ENCODE measurements at places on chromosomes 1 and 21.

DNA sequence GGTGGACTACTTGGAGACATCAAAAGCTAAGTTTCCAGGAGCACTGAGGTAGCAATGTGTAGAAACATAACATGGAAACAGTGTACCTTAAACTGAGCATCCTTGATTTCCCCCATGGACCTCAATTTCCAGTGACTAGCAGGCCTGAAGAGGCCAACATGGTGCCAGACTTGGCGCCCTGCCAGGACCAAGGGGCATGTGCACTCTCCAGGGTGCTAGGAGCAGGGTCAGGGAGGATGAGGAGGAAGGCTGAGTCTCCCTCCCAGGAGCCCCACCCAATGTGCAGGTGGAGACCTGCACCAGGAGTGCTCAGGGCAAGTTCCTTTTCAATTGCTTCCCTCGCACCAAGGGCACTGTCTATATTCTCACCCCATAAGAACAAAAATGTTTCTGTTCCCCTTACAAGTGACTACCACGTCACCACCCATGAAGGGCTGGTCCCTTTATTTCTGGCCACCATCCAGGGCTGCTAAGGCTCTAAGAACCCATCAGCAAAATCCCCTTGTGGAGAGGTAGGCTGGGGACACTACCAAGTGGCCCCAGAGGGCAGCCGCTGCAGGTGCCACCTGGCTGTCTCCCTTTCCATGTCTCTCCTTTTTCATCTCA lies 39.2 kb downstream of the MX1 start:
- DNase-seq, result no peak

GRCh38 chr1:182586380-182586779 lies 2.7 kb downstream of the RNASEL start:
- no peak for DNase-seq

GRCh38 chr1:169681140-169681539 lies 30.3 kb downstream of the SELL start:
- DNase-seq, result no peak

DNA sequence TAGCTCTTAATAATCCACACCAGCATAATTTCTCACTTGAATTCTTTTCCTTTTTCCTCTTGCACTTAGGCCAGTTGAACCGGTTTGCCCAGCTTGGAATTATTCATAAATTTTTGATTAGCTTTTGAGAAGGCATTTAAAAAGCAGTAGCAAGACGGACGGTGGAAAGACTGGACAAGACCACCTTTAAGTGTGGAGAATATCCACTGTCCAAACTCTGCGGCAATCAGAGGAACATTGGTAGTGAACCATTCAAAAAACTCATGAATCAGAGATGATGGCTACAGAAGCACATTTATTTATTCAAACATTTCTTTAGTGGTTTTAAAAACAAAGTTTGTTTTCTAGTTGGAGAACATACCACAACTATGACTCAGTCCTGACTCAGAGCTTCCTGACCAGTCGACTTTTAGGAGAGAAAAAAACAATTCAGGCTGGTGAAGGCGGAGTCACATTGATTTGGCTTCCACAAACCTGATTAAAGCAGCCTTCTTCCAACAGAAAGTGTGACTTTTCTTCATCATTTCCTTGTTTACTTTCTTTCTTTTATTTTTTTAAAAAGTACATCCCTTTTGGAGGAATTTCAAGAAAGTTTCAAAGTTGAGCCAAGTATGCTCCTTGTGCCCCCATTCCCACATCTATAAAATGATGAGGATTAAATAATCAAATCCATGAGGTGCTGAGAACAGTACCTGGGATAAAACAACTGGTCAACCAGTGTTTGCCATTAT lies 128.8 kb downstream of the ADSS2 start:
- peak; percentile 31 for DNase-seq

DNA sequence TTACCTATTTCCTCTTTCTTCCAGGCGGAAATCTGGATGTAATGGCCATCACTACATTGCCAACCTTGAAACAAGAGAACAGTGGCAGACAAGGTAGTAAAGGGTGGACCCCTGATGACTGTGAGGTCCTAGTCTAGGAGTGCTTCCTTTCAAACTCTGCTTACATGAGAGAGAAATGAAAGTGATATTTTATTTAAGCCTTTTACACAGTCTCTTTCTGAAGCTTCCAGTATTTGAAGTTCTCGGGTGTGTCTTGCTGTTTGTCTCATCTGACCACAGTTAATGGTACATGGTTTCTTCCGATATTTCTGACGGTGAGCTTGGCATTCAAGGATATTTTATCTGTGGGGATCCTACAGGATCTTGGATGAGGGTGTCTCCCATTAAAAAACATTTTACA lies 215.2 kb downstream of the SLC45A1 start:
- DNase-seq, result no peak

DNA sequence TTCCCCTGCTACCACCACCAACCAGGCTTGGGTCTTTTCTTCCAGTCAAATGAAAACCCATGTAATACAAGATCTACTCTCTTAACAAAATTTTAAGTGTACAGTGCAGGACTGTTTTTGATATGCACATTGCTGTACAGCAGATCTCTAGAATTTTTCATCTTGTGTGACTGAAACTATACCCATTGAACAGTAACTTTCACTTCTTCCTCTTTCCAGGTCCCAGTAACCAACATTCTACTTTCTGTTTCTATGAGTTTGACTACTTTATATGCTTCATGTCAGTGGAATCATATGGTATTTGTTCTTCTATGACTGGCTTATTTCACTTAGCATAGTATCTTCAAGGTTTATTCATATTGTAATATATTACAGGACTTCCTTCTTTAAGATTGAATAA lies 45.3 kb upstream of the PLPPR4 start:
- DNase-seq, result no peak

GRCh38 chr1:201088395-201088794 lies 23.8 kb downstream of the CACNA1S start:
- DNase-seq, result no peak

- no peak for DNase-seq
Measured at GRCh38 chr1:215054266-215054665, 28.3 kb upstream of the KCNK2 start.

DNA sequence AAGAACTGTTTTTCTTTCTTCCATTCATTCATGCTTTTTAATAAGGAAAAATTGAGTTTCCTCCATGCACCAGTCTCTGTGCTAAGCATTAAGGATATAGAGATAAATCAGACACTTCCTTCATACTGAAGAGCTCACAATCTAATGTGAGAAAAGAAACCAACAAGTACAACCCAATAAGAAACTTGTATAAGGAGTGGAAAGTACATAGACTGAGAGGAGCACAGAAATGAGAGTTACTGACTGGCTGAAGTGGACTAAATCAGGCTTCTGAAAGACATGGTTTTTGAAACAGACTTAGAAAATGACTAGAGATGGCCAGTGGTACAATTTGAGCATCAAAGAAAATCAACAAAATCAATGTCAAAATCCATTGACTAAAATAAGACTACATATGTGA lies 524.4 kb downstream of the PLPP3 start:
- DNase-seq, result no peak

GRCh38 chr21:41066086-41066938 lies 101.6 kb upstream of the BACE2 start:
- no peak for DNase-seq

GRCh38 chr21:41622831-41623548 lies 115.0 kb upstream of the TMPRSS2 start:
- DNase-seq, result no peak

DNA sequence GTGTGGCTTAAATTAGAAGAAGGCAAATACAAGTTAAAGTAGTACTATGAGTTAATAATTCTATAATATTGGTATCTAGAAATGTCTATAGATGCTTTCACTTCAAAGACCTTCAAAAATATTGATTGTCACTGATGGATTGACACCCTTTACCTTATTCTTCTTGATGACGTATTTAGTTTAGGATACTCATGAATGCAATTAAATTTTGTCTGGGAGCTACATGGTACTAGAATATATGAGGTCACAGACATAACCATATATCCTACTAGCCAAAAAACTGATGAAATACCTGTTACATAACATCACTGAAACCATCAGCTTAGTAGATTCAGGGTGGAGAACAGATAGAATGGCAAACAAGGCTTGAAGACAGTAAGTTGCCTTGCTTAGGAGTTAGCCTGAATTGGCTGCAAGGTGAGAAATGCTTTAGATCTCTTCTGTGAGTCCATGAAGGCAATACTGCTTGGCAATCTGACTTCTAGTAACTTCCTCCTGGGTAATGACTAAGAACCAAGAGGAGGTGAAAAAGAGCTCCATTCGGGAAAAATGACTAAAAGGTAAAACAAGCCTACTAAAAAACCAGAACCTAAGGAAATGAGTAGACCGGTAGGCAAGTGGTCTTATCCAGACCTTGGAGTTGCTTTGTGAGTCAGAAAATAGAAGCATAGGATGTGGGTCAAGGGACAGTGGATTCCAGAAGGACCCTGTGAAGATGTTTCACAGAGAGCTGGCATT lies 16.9 kb upstream of the ARHGAP29 start:
- no peak for DNase-seq

DNA sequence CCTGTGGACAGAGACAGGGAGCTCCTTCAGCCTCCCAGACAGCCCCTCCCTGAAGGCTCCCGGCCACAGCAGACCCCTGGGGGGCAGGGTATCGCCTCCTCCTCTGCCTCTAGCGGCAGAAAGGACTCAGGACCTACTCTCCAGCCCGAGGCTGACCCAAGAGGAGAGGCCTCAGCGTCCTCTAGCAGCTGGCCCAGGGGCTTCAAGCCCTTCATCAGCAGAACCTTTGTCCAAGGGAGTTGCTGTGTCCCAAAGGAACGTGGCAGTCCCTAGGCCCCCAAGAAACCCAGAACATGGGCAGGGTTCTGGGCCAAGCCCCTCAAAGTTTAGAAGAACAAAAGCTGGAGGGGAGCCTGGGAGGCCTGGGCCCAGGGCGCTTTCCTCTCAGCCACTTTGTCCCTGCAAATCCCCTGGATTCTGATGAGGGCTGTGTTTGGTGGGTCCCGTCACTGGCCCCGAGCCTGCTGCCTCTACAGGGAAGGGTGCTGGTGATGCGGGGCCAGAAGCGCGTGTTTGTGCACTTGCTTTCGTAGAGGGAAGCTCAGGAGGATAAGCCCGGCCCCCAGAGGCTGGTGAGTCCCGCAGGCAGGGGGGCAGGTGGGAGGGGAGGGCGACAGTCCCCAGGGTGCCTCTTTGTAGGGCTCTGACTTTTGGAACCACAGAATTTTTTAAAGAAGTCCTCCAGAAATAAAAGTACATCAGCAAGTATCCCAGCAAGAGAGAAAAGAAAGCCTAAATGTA lies 13.3 kb downstream of the ITGB2 start:
- no peak for DNase-seq

- DNase-seq, result no peak
Measured at GRCh38 chr1:24203404-24203803, 16.3 kb upstream of the IFNLR1 start.

DNA sequence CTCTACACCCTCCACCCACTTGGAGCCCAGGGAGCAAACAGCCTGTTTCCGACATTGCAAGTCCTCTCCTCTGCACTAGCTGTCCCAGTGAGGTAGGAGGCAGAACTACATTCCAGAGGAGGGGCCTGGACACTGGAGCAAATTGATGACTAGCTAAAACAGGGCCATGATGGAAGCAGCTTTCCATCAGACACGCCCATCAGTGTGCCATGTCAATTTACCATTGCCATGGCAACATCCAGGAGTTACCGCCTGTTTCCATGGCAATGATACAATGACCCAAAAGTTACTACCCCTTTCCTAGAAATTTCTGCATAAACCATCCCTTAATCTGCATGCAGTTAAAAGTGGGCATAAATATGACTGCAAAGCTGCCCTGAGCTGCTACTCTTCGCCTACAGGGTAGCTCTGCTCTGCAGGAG lies 647.1 kb downstream of the PTPRU start:
- DNase-seq, result no peak

GRCh38 chr21:44364151-44365053 lies 11.0 kb downstream of the TRPM2 start:
- DNase-seq, result no peak

GRCh38 chr1:115373305-115373704 lies 35.3 kb upstream of the NGF start:
- no peak for DNase-seq

DNA sequence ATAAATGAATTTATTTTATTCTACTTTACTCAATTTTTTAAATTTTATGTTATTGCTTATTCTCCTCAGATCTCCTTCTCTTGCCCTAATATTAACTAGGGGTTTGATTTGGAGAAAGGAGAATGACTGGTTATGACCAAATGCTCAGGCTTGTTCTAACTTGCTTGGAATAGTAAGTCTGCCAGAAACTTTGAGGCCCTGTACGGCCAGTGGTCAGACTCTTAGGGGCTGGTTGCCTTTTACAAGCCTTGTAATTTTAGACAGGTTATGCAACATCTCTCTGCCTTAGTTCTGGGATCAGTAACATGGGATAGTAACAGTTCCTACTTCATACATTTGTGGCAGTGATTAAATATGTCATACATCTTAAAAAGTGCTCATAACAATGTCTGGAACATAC lies 279.5 kb downstream of the DUSP10 start:
- no peak for DNase-seq

DNA sequence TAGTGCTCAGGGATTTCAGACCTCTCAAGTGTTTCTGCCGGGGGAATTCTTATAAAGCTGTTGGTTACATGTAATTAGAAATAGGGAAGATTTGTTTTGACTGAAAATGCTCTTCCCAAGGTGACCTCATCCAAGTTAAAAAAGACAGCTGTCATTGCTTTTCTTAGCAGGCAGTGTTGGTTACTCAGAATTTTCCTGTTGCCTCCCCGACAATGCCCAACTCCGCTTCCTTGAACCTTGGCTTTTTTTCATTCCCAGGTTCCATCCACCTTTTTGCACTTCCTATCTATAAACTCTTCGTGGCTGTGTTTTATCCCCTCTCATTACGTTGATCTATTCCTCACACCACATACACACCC lies 825 bp upstream of the DPH5 start:
- DNase-seq, result no peak

DNA sequence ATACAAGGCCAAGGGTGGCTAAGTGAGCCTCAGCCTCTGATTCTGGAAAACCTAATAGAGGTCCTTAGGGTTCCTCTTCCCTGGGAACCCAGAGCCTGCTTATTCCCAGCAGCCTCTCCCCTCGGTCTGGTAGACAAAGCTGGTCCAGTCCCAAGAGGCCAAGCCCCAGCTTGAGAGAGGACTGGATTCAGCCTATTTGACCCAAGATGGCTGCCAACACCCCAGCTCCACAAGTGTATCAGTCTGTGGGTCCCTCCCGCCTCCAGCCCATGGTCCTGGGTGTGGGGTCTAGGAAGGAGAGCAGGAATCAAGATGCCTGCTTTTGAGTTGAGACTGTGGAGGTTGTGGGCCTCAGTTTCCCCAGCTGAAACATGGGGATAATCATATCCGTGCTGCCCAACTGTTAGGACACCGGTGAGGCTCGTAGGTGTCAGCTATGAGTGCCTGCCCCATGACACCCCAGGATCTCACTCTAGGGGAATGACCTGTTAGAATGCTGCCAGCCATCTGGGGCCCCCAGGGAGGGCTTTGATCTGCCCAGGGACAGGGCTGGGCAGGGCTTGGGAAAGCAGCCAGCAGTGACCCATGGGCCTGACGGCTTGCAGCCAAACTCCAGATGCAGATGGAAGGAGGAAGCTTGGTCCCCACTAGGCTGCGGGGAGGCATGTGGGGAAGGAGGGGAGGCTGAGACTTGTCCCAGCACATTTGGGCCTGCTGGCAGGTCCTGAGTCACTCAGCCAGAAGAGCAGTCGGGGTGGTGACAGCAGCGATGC lies 45.4 kb downstream of the NUAK2 start:
- DNase-seq, result no peak

- DNase-seq, result no peak
Measured at GRCh38 chr1:148264374-148265276, 112.5 kb upstream of the NBPF11 start.

All from effector memory CD8-positive, alpha-beta T cell (primary cell).